ENCODE measurements at places on chromosomes 5 and 9. TPM values are rescaled to one million over a fixed set of nuclear protein-coding genes. Genes with fewer than 3 reads are reported as not detected.

- H3K27me3 ChIP-seq, result no peaks in the 10 kb centered on the region
- no peak overlapping the region for H3K27ac ChIP-seq
- no peak for DNase-seq
- no peaks in the 10 kb centered on the region for H3K4me1 ChIP-seq
- no peaks in the 10 kb centered on the region for H3K36me3 ChIP-seq
- no peak overlapping the region for H3K4me3 ChIP-seq
Observed at GRCh38 chr5:61141801-61142200, 20.5 kb downstream of the SMIM15 start.

DNA sequence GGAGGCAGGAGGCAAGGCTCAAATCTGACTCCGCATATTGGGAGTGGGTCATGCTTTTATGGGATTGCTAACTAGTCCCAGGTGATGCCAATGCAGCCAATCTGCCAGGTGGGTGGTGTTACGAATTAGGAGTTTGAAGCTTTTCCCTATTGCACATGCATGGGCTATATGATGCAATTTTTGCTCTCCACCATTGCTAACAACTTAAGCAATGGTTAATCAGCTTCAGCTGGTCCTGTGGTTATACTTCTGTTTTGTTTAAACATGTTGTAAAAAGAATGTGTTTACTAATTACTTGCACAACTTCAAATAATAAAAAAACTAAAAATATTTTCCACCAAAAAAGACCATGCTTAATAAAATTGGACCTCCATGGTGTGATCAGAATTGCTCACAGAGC lies 55.7 kb downstream of the SHC3 start:
- no peak overlapping the region for H3K4me3 ChIP-seq
- no peaks in the 10 kb centered on the region for H3K4me1 ChIP-seq
- no peaks in the 10 kb centered on the region for H3K36me3 ChIP-seq
- no peak for DNase-seq
- no peaks in the 10 kb centered on the region for H3K27me3 ChIP-seq

DNA sequence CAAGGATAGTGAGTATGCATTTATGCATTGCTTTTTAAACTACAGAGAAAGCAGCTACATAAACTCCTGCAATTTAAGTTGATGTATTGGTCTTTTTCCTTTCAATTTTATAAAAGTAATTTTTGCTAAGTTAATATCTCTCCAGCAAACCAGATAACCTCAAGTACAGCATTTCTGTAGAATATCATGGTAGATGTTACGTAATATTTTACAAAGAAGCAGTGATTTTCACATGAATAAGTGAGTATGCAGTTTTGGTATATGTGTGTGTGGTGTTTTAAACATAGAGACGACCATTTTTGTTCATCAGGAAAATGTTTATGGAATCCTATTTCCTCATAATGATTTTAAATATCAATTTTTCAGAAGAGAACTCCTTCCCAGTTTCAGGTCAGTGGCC lies 118.9 kb downstream of the INSYN2B start:
- DNase-seq, result no peak
- no peaks in the 10 kb centered on the region for H3K4me1 ChIP-seq
- no peak overlapping the region for H3K27ac ChIP-seq
- H3K4me3 ChIP-seq, result no peak overlapping the region
- H3K27me3 ChIP-seq, result no peaks in the 10 kb centered on the region

- H3K4me1 ChIP-seq, result no peaks in the 10 kb centered on the region
- no peak for DNase-seq
- no peak overlapping the region for H3K27ac ChIP-seq
- H3K27me3 ChIP-seq, result no peaks in the 10 kb centered on the region
Observed at GRCh38 chr5:149261246-149261645, 10.4 kb upstream of the AFAP1L1 start.

DNA sequence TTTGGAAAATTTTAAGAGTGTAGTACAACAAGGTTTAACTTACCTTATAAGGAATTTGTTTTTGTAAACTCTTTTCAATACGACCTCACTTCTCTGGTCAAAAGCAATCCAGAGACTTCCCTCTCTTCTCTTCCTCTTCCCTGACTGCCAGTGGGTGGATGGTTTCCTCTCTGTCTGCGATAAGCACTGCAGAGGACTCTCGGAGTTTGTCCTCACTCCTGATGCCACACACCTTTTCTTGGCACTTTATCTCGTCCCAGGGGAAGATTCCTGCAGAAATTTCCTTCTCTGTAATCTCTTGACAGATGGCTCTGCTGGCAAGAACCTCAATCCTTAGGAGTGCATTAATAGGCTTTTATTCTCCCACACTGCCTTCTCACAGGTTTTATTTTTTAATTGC lies 641.6 kb downstream of the NR2F1-AS1 start:
- H3K4me1 ChIP-seq, result no peaks in the 10 kb centered on the region
- no peak overlapping the region for H3K27ac ChIP-seq
- no peaks in the 10 kb centered on the region for H3K27me3 ChIP-seq
- DNase-seq, result no peak
- no peak overlapping the region for H3K4me3 ChIP-seq
- H3K36me3 ChIP-seq, result no peaks in the 10 kb centered on the region

Gene CDO1
- total RNA-seq, result 4.0 TPM

Gene ASTN2
- total RNA-seq, result 0.94 TPM

Gene TMEM252
- not detected for total RNA-seq

Gene CEP78
- 18.5 TPM for total RNA-seq

Data from thyroid gland (tissue), 4 donors.